Stimulated activated CD8-positive, alpha-beta memory T cell treated with anti-CD3 and anti-CD28 coated beads, Interleukin-4, amount 100 ng/mL, for 1 hour (primary cell): ENCODE measurements at places on chromosomes 7 and 10.

DNA sequence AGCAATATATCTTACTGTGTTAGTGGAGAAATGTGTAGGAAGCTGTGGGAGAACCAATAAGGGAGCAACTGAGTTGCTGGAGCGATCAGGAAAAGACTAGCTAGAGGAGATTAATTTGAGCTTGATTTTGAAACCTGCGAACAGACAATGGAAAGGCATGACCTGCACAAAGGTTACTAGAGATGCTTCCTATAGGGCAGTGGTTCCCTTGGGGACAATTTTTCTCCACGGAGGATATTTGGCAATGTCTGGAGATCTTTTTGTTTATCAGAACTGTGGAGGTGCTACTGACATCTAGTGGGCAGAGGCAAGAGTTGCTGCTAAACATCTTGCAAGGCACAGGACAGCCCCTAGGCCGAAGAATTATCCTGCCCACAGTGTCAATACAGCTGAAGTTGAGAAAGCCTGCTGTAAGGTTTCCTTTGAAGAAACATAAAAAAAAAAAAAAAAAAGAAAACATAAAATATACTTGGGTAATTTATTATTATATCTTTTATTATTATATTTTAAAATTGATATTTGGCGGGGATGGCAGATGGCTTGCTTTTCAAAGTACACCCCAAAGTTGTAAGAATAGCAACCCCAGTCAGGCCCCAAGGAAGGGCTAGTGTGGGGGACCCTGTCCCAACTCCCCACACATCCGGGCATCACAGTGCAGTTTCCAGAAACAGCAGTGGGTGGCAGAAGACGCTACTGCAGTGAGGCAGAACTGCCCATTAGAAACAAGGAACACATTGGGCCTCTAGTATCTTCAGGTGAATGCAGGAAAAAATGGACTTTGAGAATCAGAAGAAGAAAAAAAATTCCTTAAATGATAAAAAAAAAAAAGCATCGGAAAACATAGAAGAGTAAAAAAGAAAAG lies 481.6 kb downstream of the SH2D4B start:
- DNase-seq = no peak

DNA sequence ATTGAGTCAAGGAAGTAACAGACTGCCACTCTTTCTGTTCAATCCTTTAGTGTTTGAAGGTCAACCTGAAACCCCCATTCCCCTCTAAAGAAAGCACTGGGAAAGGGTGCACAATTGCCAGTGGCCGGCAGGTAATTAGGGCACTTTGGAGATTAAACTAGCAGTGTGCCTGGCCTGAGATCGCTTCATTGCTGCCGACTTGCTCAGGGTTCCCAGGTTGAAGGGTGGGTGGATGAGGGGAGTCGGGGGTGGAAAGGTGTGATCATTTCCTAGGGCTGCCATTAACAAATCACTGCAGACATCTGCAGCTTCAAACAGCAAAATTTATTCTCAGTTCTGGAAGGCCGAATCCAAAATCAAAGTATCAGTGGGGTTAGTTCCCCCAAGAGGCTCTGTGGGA lies 16.3 kb upstream of the BTBD16 start:
- no peak for DNase-seq

GRCh38 chr10:35481413-35481812 lies 123.7 kb upstream of the GJD4 start:
- no peak for DNase-seq

GRCh38 chr10:101686133-101686925 lies 8.6 kb downstream of the FBXW4 start:
- DNase-seq = no peak

DNA sequence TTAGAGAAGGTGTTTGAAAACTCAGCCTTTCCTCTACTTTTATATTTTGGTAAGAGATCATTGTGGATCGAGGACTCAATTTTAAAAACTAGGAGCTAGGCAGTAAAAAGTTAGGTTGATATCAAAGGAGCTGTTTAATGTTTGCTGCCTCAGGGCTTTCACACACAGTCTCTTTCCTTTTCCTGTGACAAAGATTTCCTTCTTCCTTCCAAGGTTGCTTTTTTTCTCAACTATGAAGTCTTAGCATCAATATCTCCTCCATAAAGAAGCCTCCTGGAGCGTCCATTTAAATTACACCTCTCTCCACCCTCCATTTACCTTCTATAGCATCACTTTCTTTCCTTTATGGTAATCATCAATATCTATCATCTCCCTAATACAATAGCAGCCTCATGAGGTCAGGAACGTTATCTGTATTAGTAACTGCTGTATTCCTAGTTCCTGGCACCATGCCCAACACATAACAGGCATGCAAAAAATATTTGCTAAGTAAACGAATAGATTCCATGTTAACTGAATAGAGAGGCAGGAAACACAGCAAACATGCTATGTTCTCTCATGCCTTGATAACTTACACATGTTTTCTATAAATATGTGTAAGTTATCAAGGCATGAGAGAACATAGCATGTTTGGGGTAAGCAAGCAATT lies 48.5 kb downstream of the GNAT3 start:
- DNase-seq = no peak

DNA sequence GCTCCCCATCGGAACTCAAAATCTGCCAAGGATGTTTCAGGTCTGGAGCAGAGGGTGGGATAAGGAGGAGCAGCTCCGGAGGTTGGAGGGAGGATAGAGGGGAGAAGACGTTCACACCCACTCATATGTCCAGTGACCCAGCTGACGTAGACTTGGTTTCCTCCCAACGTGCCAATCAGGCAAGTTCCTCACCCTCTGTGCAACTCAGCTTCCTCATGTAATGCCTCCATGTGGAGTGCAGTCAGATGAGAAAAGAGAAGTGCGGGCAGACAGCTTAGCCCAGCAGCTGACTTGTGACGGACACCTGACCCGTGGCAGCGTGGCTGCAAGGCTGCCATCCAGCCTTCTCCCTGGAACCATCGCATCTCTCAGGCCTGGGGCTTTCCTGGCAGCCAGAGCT lies 86.8 kb downstream of the NPTX2 start:
- DNase-seq = no peak

DNA sequence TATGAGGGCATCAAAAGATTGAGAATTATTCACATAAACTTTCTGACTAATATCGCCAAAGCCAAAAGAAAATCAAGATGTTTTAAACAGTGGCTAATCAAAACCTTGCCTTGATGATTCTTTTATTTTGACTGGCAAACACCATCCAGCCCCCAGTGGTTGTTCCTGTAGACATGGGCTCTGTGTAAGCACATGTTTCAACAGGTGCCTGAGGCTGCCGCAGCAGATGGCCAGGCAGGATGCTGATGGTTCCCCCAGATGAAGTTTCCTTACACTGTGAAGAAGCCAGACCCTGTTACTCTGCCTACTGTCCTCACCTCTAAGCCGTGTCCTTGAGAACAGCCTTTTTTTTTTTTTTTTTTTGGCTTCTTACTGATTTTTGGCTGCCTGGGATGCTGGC lies 146.5 kb downstream of the RAB11FIP2 start:
- no peak for DNase-seq

GRCh38 chr10:3217301-3217700 lies 44.7 kb upstream of the PITRM1 start:
- no peak for DNase-seq

GRCh38 chr7:103686064-103686463 lies 240.1 kb upstream of the SLC26A5 start:
- no peak for DNase-seq

DNA sequence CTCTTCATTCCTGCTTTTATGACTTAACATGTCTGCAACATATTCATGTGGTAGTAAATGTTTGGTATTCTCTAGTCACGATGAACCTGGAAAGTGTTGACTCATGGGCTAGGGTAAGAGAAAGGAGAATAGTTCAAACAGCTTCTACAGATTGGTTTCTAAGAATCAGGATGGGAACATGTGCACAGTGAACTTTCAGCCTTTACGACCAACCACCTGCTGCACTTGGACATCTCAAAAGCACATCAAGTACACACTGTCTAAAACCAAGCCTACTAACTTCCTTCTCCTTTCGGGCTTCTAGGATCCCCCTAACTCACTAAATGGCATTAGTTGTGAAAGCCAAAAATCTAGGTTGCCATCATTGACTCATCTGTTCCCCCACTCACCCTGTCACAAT lies 85.5 kb downstream of the CUL2 start:
- no peak for DNase-seq

GRCh38 chr7:80630608-80631405 lies 7.6 kb upstream of the CD36 start:
- DNase-seq = no peak

DNA sequence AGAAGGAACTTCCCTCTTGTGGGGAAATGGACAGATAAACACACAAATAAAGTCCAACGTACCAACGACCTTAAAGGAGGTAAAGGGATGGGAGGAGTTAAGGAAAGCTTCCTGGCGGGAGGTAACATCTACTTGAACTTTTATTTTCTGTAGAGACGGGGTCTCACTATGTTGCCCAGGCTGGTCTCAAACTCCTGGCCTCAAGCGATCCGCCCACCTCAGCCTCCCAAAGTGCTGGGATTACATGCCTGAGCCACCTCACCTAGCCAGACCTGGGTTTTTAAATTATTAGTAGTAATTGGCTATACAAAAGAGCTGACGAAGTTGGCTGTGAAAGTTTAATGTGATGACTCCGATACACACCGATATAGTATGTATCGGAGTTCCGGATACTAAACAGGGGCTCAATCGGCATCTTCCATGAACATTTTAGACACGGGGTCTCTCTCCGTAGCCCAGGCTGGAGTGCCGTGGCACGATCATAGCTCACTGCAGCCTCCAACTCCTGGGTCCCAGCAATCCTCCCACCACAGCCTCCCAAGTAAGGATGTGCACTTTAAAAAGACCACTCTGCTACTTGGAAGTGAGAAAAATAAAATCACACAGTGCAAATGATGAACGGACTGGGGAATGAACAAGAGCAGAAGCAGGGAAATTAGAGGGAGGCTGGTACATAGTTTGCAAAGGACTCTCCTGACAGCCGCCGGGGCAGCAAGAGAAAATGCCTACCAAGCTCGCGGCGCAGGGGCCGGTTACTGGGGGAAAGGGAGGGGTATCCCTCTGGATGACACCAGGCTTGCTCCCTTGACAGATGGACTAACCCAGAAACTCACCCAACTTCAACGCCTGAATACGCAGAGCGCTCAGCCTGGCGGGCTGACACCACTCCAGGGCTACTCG lies 1.0 kb downstream of the BCL7B start:
- no peak for DNase-seq

DNA sequence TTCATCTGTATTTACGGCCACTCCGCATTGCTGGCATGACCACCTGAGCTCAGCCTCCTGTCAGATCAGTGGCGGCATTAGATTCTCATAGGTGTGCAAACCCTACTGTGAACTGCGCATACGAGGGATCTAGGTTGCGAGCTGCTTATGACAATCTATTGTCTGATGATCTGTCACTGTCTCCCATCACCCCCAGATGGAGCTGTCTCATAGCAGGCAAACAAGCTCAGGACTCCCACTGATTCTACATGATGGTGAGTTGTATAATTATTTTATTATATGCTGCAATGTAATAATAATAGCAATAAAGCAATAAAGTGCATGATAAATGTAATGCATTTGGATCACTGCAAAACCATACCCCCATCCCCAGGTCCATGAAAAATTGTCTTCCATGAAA lies 1172.9 kb upstream of the AUTS2 start:
- DNase-seq = no peak
